NCI-H460 (cell line): ENCODE measurements at places on chromosomes 13 and 19. TPM values are rescaled to one million over a fixed set of nuclear protein-coding genes. Genes with fewer than 3 reads are reported as not detected.

The TTYH1 gene
- total RNA-seq: not detected in 2 replicates

The ACER1 gene
- total RNA-seq: not detected in 2 replicates

The OR7A5 gene
- not detected in 2 replicates for total RNA-seq

The CABP5 gene
- not detected in 2 replicates for total RNA-seq

GRCh38 chr13:113110852-113111315, 5.3 kb downstream of the F7 start:
- no peak for DNase-seq

DNA sequence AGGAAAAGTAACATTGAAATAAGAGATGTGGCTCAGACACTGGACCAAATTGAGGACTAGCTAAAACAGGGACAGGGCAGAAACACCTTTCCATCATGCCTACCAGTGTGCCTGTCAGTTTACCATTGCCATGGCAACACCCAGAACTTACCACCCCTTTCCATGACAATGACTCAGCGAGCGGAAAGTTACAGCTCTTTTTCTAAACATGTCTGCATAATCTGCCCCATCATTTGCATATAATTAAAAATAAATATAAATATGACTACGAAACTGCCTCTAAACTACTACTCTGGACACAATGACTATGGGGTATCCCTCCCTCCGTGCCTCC, 96.0 kb downstream of the UBL3 start:
- DNase-seq: peak; percentile 16

DNA sequence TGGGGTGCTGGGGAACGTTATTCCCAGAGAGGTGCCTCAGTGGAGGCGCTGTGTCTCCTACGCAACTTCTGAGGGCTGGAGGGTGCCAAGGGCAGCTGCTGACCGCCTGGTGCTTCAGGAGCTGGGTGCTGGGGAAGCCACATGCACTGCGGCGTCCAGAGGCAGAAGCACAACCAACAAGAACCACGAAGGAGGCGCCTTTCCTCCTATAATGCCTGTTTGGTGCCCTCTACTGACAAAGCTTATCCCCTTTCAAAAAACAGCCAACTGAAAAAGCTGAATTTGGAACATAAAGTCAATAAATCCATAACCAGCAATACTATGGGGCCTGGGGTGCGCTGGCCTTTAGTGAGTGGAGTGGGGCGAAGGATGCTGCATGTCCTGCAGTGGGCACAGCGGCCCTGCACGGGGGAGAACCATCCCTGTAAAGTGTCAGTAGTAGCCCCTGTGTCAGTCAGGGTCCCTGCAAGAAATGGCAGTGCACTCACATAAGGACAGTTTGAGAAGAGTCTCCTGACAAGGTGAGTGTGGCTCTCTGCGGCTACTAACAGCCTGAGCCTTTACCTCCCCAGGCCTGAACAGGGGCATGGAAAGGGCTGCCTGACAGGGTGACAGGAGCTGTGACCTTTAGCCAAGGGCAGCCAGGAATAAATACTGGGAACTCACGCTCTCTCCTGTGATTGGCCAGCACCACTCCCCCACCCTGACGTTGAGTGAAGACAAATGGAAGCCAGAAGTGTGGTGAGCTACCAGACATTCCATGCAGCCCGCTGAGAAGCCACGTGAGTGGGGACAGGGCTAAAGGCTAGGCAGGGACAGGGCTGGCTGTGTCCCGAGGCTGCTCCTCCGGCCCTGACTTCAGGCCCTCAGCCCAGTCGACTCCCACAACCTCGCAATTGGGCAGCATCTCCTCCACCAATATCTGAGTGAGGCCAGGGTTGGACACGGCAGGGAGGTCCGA, 4.5 kb upstream of the B3GNT8 start:
- DNase-seq: no peak

DNA sequence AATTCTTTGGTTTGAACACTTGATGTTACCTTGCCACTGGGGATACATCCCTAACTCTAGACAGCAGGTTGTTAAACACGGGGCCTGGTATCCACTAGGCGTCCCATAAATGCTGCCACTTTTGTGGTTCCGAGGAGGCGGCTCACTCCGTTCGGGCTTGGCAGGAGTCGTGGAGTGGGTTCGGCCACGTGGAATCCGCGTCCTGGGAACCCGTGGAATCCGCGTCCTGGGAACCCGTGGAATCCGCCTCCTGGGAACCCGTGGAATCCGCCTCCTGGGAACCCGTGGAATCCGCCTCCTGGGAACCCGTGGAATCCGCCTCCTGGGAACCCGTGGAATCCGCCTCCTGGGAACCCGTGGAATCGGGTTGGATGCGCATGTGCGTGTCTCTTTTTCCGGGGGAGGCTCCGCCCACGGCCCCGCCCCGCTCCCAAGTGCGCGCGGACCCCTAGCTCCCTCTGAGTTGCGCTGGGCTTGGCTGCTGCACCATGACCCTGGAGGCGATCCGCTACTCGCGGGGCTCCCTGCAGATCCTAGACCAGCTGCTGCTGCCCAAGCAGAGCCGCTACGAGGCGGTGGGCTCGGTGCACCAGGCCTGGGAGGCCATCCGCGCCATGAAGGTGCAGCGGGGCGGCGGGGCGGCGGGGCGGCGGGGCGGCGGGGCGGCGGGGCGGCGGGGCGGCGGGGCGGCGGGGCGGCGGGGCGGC, at the start of gene MRI1:
TSS of gene MRI1 (plus strand) at position 422 of the 707 bp plus-strand sequence. CDS start at position 489, 67 bp downstream.
- DNase-seq: no peak

- no peak for DNase-seq
Measured at GRCh38 chr19:56144376-56144775, 3.3 kb downstream of the ZNF444 start.
